ENCODE measurements at places on chromosomes 1 and 21. TPM values are rescaled to one million over a fixed set of nuclear protein-coding genes. Genes with fewer than 3 reads are reported as not detected.

GNAT2 gene
- total RNA-seq, result not detected

NMNAT2 gene
- total RNA-seq, result 0.88 TPM

SETD4 gene
- 30.3 TPM for total RNA-seq

ECE1 gene
- total RNA-seq, result 129 TPM

HSD3B1 gene
- total RNA-seq, result not detected

LCK gene
- 3.5 TPM for total RNA-seq

SH2D5 gene
- total RNA-seq, result not detected

- no peak for DNase-seq
Observed at GRCh38 chr21:31298618-31299269, 45.3 kb downstream of the TIAM1 start.

DNA sequence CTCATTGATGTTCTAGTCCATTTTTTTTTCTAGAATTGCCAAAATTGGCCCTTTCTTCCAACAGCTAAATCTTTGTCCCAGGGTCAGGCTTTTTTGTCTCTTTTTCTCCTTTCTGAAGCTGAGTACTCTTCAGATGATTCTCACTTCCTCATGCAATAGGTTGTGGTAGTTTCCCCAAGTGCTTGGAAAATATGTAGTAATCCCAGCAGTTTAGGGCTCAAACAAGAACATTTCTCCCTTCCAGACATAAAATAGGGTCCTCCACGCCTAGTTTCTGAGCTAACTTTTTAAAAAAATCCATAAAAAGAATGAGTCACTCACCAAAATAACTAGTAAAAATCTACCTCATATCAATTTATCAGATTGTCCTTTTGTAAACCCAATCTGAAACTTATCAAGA lies 10.0 kb upstream of the MCOLN3 start:
- no peak for DNase-seq

- DNase-seq, result peak; percentile 32
Observed at GRCh38 chr1:186927884-186928283, 99.1 kb downstream of the PLA2G4A start.

DNA sequence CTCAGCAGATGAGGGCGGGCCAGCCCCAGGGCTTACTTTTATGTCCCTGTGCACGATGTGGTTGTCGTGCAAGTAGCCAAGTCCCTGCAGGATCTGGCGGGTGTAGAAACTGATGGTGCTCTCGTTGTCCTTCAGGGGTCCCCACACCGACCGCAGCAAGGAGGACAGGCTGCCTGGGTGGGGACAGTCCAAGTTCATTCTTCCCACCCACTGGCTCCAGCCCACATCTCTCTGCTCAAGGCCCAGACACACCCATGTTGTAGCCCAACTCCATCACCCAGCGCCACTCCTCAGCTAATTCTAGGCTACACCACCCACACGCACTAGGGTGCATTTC lies 7.0 kb downstream of the MAP3K6 start:
- DNase-seq, result no peak

GRCh38 chr1:206854401-206855129 lies 10.9 kb upstream of the IL20 start:
- DNase-seq, result no peak

- no peak for DNase-seq
Observed at GRCh38 chr1:230421481-230421880, 4.7 kb downstream of the PGBD5 start.

GRCh38 chr1:49465486-49466185 lies 558.1 kb downstream of the AGBL4 start:
- DNase-seq, result no peak

DNA sequence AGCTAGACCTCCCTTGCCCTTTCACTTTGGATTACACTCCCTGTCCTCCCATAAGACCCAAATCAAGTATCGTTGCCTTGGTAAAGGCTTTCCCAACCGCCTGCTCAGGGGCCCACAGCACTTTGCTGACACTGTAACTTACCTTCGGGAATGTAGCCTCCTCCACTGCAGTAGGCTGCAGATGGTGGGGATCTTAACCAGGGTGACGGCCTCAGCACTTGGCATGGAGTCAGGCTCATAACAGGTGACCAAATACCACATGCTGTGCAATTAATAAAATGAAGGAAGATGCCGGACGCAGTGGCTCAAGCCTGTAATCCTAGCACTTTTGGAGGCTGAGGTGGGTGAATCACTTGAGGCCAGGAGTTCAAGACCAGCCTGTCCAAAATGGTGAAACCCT lies 88.7 kb upstream of the IRF2BP2 start:
- DNase-seq, result no peak

- DNase-seq, result no peak
Observed at GRCh38 chr1:164824542-164824941, 265.6 kb downstream of the PBX1 start.

DNA sequence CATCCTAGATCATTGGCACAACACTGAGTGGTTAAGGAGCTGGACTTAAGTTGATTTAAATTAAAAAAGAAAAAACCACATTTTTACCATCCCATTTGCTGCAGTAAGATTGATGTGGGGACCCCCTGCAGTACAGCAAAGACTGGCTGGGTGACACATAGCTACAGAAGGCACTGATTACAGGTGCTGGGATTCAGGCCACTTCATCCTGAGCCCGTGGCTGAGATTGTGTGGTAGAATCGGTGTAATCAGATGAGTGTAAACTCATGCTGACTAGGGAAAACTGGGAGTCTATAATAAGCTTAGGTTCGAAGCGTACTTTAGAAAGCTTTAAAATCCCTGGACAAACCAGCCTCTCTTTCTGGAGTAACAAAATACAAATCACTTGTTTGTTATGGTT lies 70.1 kb downstream of the SLC25A24 start:
- no peak for DNase-seq

DNA sequence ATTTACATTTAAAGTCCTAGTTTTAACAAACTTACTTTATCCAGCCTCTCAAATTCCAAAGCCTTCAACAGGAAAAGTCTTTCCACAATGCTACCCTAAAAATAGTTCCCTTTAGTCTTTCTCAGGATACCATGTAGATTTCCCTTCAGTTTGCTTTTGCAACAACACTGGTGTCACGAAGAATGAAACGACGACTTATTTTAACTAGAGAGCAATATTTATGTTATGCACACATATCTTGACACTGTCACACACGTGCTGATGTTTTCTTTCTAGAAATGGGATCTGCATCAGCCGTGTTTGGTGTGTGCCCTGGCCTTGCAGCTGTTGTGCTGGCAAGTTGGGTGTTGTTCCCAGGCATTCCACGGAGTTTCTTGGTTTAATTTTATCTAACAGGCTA lies 75.5 kb downstream of the SIPA1L2 start:
- DNase-seq, result peak; percentile 69

- no peak for DNase-seq
Observed at GRCh38 chr1:108357802-108358201, 92.3 kb upstream of the NBPF6 start.

DNA sequence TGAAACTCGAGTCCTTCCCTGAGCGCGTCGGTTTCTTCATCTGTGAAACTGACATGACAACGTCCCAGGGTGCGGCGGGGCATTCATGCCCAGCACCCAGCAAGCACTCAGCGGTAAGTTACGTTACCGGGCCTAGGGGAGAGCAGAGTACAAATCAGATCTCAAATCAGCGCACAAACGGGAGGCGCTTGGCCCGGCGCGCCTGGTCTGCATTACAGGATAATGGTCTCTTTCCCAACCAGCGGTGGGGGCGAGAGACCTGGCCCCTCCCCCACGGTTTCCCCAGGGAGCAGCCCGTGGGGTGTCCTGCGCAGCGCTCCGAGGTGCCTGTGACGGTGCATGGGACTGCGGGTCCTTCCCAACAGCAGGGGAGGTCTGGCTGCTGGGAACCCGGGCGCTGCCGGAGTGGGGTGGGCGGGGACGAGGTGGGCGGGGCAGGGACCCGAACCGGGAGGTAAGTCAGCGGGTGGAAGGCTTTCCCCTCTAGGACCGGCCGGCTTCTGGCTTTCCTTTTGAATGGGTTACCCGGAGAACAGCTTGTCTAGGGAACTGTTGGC lies 1.0 kb downstream of the TMEM51 start:
- no peak for DNase-seq

DNA sequence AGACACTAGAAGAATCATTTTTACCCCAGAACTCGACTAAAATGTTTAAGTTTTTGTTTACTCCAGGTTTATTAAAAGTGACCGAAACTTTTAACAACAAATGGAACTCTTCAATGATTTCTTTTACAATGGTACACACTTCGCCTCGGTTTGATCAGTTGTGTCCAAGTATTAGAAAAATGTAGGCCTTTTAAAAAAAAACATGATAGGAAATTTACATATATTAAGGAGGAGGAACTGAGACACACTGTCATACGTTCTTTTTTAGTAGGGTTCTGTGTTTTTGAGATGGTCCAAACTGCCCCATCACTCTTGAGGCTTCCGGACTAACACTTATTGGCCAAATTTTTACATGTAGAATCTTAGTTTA lies 1.3 kb downstream of the PRDM2 start:
- DNase-seq, result peak; percentile 32

DNA sequence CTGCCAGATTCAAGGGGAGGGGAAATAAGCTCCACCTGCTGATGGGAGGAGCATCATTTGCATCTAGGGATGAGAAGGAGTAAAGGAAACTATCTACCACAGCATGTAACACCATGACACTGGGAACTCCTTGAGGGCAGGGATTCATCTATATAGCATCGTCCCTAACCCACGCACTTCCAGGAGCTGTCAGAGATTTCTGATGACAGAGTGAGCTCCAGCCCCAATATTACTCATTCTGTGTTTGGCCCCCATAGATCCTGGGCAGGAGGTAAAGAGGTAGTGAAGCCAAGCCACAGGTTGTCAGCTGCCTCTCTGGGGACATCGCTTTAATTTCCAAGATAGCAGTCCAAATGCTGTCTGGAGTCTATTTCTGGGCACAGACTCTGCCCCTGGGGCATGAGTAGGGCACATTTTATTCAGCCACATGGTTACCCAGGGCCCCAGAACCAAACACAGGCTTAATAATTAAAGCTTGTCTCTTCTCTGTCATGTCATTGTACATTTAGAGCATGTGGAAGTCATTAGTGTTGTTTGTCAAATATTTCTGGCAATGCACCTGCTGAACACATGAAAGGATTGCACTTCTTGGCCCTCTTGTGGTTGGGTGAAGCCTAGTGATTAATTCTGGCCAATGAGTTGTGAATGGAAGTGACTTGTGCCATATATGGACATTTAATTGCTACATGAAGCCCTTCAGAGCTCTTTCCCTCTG lies 105.9 kb upstream of the POU3F1 start:
- DNase-seq, result peak; percentile 27

- DNase-seq, result no peak
Observed at GRCh38 chr1:186888367-186888766, 59.6 kb downstream of the PLA2G4A start.

DNA sequence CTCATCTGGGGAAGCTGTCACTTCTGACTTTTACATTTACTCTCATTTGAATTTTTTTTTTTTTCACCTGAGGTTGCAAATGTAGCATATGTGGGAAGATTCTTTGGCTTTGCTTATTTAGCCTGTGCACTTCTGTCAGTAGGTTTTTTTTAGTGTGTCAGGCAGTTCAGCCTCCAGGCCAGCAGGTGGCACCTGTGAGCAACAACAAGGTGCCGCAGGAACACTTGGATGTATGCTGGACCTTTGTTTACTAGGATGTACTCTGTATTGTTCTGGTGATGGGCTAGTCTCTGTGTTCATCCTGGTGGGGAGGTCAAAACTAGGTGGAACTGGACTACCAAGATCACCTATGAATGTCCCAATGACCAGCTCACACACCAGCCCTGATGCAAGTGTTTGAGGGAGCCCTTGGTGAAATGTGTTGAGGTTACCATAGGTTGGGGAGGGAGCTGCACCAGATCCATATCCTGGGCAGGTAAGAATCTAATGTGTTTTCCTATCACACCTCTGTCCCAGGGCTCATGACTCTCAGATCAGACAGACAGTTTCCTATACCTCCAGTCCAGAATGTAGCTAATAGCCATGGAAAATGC lies 618.2 kb downstream of the BRINP3 start:
- DNase-seq, result no peak
